ENCODE measurements at places on chromosomes 7 and 10.

DNA sequence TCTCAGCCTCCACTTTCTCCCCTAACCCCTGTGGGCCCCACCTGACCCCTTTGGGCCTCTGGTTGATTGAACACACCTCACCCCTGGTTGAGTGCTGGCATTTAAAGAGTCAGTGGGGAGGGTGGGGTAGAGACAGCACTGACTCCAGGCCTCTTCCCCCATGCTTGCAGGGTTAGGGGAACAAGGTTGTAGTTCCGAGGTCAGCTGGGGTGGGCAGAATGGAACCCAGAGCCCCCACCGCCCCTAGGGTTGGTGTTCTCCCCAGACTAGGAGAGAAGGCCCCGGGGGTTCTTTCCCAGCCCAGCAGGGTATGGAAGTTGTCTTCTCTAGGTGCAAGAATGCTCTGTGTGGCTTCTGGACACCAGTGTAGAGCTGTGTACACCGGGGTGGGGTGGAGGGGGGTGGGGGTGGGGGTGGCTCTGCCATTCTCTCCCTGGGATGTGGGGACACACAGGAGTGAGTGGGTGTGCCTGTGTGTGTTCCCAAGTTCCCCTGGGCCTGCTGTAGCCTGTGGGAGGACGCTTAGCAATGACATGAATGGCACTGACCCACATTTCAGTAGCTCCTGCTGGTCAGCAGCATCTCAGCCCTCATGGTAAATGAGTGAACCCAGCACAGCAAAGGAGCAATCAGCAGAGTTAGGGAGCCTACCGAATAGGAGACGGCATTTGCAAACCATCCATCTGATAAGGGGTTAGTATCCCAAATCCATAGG is 33.6 kb downstream of the PRF1 start:
- DNase-seq = no peak

GRCh38 chr10:29623797-29624196 is 11.0 kb downstream of the SVIL start:
- no peak for DNase-seq

- no peak for DNase-seq
Observed at GRCh38 chr10:129842031-129842430, 122.0 kb downstream of the EBF3 start.

- DNase-seq = no peak
Observed at GRCh38 chr10:5423771-5424170, 11.4 kb downstream of the NET1 start.

DNA sequence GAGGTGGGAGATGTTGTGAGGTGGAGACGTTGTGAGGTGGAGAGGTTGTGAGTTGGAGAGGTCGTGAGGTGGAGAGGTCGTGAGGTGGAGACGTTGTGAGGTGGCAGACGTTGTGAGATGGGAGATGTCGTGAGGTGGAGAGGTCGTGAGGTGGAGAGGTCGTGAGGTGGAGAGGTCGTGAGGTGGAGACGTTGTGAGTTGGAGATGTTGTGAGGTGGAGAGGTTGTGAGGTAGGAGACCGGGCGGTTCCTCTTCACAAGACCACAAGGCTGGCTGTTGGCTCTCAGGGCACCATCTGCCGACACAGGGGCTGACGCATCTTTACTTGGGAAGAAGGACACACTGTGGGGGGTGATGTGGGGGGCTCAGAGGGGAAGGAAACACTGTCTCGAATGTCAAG is 34.7 kb upstream of the SHH start:
- DNase-seq = no peak

- no peak for DNase-seq
Observed at GRCh38 chr7:32094516-32094915, 24.3 kb upstream of the PDE1C start.

DNA sequence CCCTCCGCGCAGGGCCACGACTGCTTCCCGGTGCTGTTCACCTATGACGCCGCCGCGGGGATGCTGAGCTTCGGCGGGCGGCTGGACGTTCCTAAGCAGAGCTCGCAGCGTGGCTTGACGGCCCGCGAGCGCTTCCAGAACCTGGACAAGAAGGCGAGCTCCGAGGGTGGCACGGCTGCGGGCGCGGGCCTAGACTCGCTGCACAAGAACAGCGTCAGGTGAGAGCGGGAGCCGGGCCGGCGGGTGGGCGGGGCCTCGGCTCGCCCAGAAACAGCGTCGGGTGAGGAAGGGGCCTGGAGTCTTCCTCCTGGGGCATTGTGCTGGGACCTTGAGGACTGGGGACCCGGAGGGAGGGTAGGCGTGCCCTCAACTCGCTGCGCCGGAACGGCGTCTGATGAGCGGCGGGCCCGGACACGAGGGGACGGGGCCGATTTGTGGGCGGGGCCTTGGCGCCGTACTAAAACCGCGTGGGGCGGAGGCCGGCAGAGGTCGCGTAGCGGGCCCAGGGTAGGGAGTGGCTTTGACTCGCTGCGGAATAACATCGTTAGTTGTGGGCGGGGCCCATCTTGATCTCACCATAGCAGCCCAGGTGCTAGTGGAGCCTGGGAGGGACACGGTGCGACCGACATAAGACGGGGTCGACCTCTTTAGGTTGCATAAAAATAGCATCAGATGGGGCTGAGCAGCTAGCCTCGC is 15.6 kb downstream of the PDAP1 start:
- peak; percentile 91 for DNase-seq

DNA sequence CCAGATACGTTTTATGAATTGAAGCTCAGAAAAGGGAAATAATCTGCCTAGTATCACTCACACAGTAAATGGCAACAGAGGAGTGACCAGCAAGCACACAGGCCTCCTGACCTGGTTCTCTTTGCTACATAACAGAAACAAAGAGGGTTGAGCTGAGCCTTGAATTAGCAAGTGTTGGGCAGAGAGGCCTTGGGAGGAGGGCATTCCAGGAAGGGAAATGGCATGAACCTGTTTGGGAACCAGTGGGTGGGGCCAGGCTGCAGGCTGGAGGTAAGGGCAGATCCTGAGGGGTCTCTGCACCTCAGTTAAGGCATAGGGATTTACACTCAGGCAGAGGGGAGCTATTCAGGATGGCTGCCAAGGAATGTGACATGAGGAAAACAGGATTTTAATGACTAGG is 24.8 kb upstream of the CYCS start:
- DNase-seq = peak; percentile 61

GRCh38 chr7:34311591-34311990 is 346.4 kb upstream of the NPSR1 start:
- no peak for DNase-seq

GRCh38 chr10:88557256-88557655 is 25.9 kb downstream of the RNLS start:
- no peak for DNase-seq

- no peak for DNase-seq
Observed at GRCh38 chr7:25032774-25033743, 53.1 kb upstream of the OSBPL3 start.

DNA sequence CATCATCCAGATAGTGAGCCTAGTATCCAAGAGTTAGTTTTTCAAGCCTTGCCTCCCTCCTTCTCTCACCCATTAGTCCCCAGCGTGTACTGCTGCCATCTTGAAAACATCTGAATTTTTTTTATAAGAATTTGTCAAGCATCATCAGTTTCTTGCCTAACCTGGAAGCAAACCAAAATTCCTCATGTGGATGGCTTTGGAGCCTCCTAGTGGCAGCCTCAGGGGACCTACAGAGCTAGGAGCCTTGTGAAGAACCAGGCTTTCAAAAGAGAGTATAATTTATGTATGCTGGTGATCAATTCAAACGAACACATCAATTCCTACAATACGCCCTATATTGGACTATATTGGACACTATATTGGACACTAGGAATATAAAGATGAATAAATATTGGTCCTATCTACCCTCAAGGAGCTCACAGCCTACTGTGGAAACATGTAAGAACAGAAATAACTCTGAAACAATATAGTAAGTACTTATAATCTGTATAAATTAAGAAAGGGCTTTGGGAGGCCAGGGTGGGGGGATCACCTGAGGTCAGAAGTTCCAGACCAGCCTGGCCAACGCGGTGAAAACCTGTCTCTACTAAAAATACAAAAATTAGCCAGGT is 63.4 kb downstream of the HPSE2 start:
- DNase-seq = peak; percentile 55

GRCh38 chr7:111356941-111357340 is 205.4 kb downstream of the IMMP2L start:
- DNase-seq = no peak

- no peak for DNase-seq
Observed at GRCh38 chr10:7090529-7090928, 320.3 kb downstream of the SFMBT2 start.

- no peak for DNase-seq
Observed at GRCh38 chr10:114259824-114260223, 20.8 kb downstream of the VWA2 start.

DNA sequence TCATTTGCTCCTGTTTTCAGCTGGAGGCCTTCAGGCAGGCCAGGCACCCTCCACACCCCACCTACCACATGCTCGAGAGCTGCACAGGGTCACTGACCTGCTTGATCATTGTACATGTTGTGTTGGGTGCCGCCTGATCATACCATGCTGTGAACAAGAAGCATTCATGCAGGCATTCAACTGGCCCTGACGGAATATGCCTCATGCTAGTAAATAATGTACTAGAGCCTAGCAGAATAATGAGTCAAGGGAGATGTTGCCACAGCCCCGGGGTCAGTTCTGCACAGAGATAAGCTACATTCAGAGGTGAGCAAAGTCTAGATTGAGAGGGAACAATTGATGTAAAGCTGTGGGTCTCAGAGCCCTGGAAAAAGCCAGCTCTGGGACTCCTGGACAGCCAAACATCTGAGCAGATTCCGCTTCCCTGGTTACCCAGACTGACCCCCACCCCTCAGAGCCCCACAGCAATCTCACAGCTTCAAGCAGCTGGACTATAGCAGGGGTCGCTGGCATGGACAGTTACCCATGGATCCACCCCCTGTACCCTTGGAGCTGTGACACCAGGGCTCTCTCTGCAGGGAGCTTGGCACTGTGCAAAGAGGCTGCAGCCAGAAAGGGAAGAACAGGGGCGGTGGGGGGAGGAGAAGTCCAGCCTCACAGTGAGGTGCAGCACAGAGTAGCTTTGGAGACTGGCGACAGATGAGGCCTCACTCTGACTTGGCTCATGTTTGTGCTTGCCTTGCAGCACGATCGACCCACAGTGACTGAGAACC is 86.6 kb downstream of the FRMPD2 start:
- DNase-seq = no peak

DNA sequence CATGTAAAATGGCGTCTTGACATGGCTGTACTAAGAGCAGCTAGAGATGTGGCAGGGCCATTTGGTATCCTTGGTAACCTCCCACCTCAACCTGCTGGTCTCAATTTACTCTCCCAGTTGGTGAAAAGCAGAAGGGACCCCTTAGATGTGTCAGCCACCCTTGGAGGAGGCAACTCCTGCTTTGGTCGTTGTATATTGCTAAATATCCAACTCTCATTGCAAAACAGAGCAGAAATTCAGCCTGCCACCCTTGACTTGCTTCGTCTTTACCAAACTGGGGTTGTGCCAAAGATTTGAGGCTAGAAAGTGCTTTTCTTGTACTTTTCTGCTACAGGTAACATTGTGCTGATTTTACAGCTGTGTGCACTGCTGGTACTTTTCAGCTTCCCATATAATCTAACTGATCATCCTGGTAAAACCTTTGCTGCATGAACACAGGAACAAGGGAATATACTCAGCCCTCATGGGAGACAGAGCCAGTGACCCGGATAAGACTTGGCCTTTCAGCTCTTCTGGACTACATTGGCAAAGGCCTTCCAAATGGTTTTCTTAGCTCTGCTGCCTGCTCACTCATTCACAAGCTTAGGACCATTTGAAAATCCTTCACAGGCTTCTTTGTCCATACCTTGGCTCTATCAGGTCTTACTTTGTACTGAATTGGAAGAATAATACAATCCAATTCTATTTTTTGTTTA is 2.2 kb upstream of the VSTM4 start:
- peak; percentile 4 for DNase-seq

GRCh38 chr7:80583901-80584300 is 54.5 kb upstream of the CD36 start:
- DNase-seq = no peak

DNA sequence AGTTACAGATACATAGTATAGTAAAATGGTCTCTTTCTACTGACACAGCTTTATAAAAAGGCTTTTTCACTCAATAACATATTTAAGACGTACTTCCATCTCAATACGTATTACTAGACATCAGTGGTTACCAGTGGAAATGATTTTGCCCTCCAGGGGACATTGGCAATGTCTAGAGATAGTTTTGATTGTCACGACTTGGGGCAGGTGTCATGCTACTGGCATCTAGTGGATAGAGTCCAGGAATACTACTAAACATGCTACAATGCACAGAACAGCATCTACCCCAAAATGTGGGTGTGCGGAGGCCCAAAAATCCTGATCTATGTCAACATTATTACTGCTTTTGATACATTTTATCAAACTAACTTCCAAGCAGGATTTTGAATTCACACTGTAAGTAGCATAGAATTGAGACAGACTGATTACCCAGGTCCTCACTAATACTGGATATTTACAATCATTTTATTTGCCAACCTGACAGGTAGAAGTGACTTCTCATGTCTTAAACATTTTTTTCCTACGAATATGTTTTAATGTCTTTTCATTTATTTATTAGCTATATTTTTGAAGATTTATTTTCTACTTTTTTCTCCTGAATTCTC is 53.8 kb downstream of the HGF start:
- DNase-seq = no peak

GRCh38 chr7:135799881-135800280 is 51.3 kb upstream of the FAM180A start:
- no peak for DNase-seq

- DNase-seq = no peak
Observed at GRCh38 chr7:51824050-51824449, 507.4 kb upstream of the COBL start.

DNA sequence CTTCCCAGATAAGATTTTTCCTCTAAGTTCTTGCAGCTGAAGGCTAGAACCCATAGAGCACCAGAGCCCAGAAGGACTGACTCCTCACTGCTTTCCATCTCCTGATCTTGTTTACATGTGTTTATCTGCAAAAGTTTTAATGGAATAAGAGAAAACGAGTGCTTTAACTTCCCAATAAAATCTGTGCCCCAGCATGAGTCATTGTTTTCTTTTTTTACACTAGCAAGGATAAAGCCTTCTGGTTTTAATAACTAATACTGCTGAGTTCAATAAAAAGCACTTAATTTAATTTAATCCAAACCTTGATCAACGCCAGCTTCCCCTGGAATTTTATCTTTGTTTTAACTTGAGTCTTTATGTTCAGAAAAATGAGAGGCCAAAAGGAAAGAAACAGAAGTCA is 227.6 kb downstream of the HPSE2 start:
- no peak for DNase-seq

DNA sequence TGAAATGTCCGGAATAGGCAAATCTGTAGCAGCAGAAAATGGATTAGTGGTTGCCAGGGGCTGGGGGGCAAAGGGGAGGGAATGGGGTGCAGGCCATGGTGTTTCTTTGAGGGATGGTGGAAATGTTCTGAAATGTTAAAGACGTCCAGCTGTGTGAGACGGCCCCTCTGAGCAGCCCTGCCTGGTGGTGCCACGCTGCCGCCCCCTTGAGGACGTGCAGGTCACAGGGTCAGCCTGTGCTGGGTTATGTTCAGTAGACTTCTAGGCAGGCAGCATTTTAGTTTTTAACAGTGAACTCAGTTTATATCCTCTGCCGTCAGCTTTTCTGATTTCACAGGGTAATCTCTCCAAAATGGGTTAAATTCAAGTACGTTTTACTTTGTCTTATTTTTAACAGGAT is 9.4 kb downstream of the NUB1 start:
- DNase-seq = peak; percentile 77
